ENCODE measurements at places on chromosomes 6 and 20.

GRCh38 chr6:157603314-157603940, 219.6 kb upstream of the SNX9 start:
- H3K4me1 ChIP-seq, result no peaks in the 10 kb centered on the region
- no peak for DNase-seq
- no peak overlapping the region for H3K4me3 ChIP-seq
- no peaks in the 10 kb centered on the region for H3K36me3 ChIP-seq
- H3K27ac ChIP-seq, result no peak overlapping the region

- H3K36me3 ChIP-seq, result no peaks in the 10 kb centered on the region
- H3K4me1 ChIP-seq, result peaks cover 33% of the 10 kb centered on the region
- no peak for DNase-seq
- H3K27me3 ChIP-seq, result no peaks in the 10 kb centered on the region
- H3K4me3 ChIP-seq, result no peak overlapping the region
These were observed 34.2 kb downstream of the JARID2 start for GRCh38 chr6:15280028-15280427.

DNA sequence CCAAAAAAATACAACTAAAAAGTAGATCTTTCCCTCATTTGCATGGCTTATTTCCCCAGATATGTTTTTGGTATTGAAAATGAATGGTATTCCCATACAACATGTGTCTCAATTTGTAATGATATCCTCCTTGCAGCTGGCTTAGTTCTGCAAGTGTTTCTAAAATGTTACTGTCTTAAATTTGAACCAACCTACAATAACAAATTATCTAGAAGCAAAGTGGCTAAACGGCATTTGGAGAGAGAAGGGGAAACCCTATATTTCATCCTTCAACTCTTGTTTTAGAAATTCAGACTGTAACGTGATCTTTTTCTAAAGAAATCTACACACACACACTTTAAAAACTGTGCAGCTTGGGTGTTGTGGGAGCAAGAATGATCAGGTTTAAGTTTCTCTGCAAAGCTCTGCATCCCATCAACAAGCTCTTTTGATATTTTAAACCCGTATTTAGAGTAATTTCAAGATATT, 153.0 kb downstream of the SOBP start:
- no peaks in the 10 kb centered on the region for H3K36me3 ChIP-seq
- H3K27ac ChIP-seq, result no peak overlapping the region
- no peak overlapping the region for H3K4me3 ChIP-seq
- H3K4me1 ChIP-seq, result no peaks in the 10 kb centered on the region
- H3K27me3 ChIP-seq, result no peaks in the 10 kb centered on the region
- no peak for DNase-seq

DNA sequence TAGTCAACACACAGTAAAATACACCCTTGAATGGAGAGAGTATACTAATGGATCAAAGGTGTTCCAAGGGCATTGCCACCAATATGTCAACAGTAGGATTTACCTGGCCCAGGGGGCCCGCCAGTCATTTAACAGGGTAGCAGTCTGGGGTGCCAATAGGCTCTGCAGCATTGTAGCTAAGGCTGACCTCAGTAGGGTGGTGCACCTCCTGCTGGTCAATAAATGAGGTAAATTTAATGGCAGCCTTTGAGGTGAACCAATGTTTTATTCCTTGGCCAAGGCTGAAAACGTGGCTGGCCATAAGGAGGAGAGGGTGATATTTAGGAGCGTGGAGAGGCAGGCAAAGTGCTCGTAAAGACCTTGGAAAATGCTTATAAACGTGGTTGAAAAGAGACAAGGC, 147.2 kb downstream of the RPS12 start:
- no peak for DNase-seq
- no peak overlapping the region for H3K27ac ChIP-seq
- H3K27me3 ChIP-seq, result no peaks in the 10 kb centered on the region
- no peak overlapping the region for H3K4me3 ChIP-seq
- H3K36me3 ChIP-seq, result no peaks in the 10 kb centered on the region

DNA sequence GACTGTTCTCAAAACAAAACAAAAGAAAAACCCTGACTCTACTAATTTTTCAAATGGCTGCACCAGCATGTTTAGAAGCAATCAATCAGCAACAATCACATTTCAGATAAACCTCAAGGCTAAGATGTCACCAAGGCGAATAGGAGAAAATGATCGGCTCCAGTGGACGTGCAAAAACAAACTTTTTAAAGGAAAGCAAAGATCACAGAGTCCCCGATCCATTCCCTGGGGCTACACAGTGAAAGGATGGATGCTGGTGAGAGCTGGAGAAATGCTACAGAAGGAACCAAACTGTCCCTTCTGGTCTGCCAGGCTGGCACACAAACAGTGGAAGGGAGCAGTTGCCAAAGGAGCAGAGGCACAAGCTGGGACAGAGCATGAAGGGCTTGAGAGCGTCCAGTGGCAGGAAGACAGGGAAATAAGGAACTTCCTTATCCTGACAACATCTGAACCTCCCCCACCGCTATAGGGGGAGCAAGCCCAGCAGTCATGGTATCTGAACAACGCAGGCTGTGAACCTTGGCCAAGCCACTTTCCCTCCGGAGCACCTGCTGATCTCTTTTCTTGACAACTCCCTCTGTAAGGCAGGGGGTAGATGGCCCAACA, 73.7 kb upstream of the HIVEP1 start:
- DNase-seq, result no peak
- H3K36me3 ChIP-seq, result no peaks in the 10 kb centered on the region
- H3K27ac ChIP-seq, result no peak overlapping the region
- no peak overlapping the region for H3K4me3 ChIP-seq

GRCh38 chr6:31775184-31775583, 1.9 kb downstream of the VWA7 start:
- no peaks in the 10 kb centered on the region for H3K27me3 ChIP-seq
- H3K36me3 ChIP-seq, result peaks cover 12% of the 10 kb centered on the region
- H3K27ac ChIP-seq, result no peak overlapping the region
- no peak overlapping the region for H3K4me3 ChIP-seq
- H3K4me1 ChIP-seq, result peaks cover 6% of the 10 kb centered on the region

- no peak overlapping the region for H3K4me3 ChIP-seq
- no peaks in the 10 kb centered on the region for H3K27me3 ChIP-seq
- H3K36me3 ChIP-seq, result no peaks in the 10 kb centered on the region
- H3K4me1 ChIP-seq, result peaks cover 20% of the 10 kb centered on the region
- no peak for DNase-seq
These were observed 73.3 kb downstream of the IGF2R start for GRCh38 chr6:160042014-160042773.

GRCh38 chr20:46894579-46894958, at the start of gene EYA2:
Gene EYA2 (plus strand): TSS chr20:46894843. CDS start chr20:46990011, 95,168 bp downstream.
- H3K36me3 ChIP-seq, result no peaks in the 10 kb centered on the region
- peak within 1 kb of the TSS; percentile 17 for H3K27ac ChIP-seq
- H3K27me3 ChIP-seq, result no peaks in the 10 kb centered on the region
- peak; percentile 22 for DNase-seq
- H3K4me1 ChIP-seq, result no peaks in the 10 kb centered on the region
- peak within 1 kb of the TSS; percentile 0 for H3K4me3 ChIP-seq

- no peaks in the 10 kb centered on the region for H3K27me3 ChIP-seq
- no peaks in the 10 kb centered on the region for H3K4me1 ChIP-seq
- no peaks in the 10 kb centered on the region for H3K36me3 ChIP-seq
These were observed 71.6 kb upstream of the DST start for GRCh38 chr6:56714273-56714672.

GRCh38 chr6:63859528-63859927, 223.9 kb downstream of the PHF3 start:
- no peaks in the 10 kb centered on the region for H3K27me3 ChIP-seq
- no peak overlapping the region for H3K27ac ChIP-seq
- H3K4me1 ChIP-seq, result no peaks in the 10 kb centered on the region
- H3K4me3 ChIP-seq, result no peak overlapping the region
- no peaks in the 10 kb centered on the region for H3K36me3 ChIP-seq

- H3K4me3 ChIP-seq, result no peak overlapping the region
- H3K36me3 ChIP-seq, result no peaks in the 10 kb centered on the region
- peaks cover 25% of the 10 kb centered on the region for H3K4me1 ChIP-seq
- H3K27me3 ChIP-seq, result no peaks in the 10 kb centered on the region
These were observed 143.9 kb upstream of the SHLD1 start for GRCh38 chr20:5606350-5606749.

GRCh38 chr6:50681213-50681824, 32.0 kb upstream of the TFAP2D start:
- no peaks in the 10 kb centered on the region for H3K27me3 ChIP-seq
- H3K4me3 ChIP-seq, result no peak overlapping the region
- no peaks in the 10 kb centered on the region for H3K36me3 ChIP-seq
- DNase-seq, result no peak

GRCh38 chr6:148435386-148435785, 92.7 kb downstream of the SASH1 start:
- no peak overlapping the region for H3K27ac ChIP-seq
- H3K4me1 ChIP-seq, result no peaks in the 10 kb centered on the region
- no peak overlapping the region for H3K4me3 ChIP-seq
- no peak for DNase-seq

GRCh38 chr20:36254076-36254475, 17.8 kb downstream of the AAR2 start:
- H3K4me1 ChIP-seq, result no peaks in the 10 kb centered on the region
- H3K4me3 ChIP-seq, result no peak overlapping the region
- no peaks in the 10 kb centered on the region for H3K27me3 ChIP-seq
- H3K36me3 ChIP-seq, result peaks cover 4% of the 10 kb centered on the region
- no peak for DNase-seq

GRCh38 chr6:91240878-91241603, 654.2 kb upstream of the MAP3K7 start:
- no peak overlapping the region for H3K4me3 ChIP-seq
- no peaks in the 10 kb centered on the region for H3K27me3 ChIP-seq
- H3K4me1 ChIP-seq, result no peaks in the 10 kb centered on the region
- H3K27ac ChIP-seq, result no peak overlapping the region
- H3K36me3 ChIP-seq, result no peaks in the 10 kb centered on the region
- DNase-seq, result no peak

DNA sequence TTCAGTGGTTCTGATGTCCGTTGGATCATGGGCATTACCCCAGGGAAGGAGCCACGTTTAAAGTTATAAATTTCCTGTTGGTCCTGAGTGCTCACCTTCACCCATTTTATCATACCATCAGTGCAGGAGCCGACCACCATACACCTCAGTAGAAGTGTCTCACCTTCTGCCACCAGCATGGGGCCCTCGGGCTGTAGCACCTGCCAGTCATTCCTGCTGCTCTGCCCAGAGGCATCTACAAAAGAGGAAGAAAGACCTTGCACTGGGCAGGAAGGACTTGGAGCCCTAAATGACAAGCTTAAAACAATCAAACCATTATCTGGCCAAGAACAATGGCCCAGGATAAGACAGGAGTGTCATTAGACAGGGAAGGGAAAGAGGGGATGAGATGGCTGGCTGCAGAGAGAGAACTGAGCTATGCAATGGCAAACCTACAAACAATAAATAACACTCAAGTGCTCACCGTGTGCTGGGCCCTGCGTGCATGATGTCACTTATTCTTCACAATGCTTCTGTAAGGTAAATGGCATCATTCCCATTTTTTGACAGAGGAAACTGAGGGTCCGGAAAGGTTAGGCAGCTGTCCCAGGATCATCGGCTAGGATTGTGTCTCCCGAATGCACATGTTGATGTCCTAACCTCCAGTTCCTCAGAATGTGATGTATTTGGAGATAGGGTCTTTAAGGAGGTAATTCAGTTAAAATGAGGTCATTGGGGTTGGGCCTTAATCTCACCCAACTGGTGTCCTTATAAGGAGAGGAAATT, 11.2 kb downstream of the SIRPB2 start:
- H3K4me1 ChIP-seq, result no peaks in the 10 kb centered on the region
- H3K27ac ChIP-seq, result no peak overlapping the region
- no peaks in the 10 kb centered on the region for H3K27me3 ChIP-seq
- no peaks in the 10 kb centered on the region for H3K36me3 ChIP-seq
- DNase-seq, result no peak
- no peak overlapping the region for H3K4me3 ChIP-seq

GRCh38 chr20:51473771-51474170, 68.7 kb downstream of the NFATC2 start:
- H3K4me1 ChIP-seq, result no peaks in the 10 kb centered on the region
- H3K27me3 ChIP-seq, result no peaks in the 10 kb centered on the region
- no peak for DNase-seq
- no peak overlapping the region for H3K27ac ChIP-seq
- H3K4me3 ChIP-seq, result no peak overlapping the region

DNA sequence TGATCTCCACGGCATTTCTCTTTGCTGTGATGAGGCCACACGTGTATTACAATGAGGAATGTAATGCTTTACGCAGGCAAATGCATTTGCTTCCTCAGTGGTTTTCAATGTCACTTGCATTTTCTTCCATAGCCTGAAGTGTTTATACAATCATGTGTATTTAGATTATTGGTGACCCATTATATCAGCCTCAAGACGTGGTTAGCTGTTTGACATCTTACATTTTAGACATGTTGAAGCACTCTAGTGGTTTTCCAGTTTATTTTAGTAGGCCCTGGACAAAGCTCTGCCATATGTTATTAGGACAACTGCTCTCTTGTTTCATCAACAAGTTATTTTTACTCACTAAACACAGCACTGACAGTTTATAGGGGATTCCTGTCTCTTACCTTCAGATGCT, 200.4 kb downstream of the UTRN start:
- H3K36me3 ChIP-seq, result peaks cover 38% of the 10 kb centered on the region
- no peaks in the 10 kb centered on the region for H3K4me1 ChIP-seq
- no peak overlapping the region for H3K27ac ChIP-seq
- no peak for DNase-seq
- no peak overlapping the region for H3K4me3 ChIP-seq
- no peaks in the 10 kb centered on the region for H3K27me3 ChIP-seq

DNA sequence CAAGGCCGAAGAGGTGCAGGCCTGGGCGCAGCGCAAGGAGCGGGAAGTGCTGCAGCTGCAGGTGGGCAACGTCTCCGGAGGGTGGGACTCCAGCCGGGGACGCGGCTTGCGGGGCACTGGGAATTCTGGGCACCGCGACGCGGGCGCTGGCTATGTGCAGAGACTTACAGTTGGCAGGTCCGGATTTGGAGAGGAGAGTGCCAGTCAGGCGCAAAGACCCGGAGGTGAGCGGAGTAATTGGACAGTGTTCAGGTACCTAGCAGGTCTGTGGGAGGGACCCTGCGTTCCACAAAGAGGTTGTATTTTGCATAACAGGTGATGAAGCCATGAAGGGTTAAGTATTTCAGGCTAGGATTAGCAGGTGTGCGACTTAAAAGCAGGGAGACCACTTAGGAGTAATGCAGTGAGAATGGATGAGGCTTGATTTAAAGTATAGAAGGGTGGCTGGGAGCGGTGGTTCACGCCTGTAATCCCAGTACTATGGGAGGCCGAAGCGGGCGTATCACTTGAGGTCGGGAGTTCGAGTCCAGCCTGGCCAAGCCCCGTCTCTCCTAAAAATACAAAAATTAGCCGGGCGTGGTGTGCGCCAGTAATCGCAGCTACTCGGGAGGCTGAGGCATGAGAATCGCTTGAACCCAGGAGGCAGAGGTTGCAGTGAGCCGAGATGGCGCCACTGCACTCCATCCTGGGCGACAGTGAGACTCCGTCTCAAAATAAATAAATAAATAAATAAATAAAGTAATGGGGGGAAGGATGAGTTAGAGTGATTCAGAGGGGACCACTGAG, 1.0 kb downstream of the MRPS26 start:
- peaks cover 14% of the 10 kb centered on the region for H3K36me3 ChIP-seq
- peak overlapping the region; percentile 77 for H3K27ac ChIP-seq
- H3K27me3 ChIP-seq, result no peaks in the 10 kb centered on the region
- DNase-seq, result no peak

- no peaks in the 10 kb centered on the region for H3K36me3 ChIP-seq
- DNase-seq, result no peak
- H3K27me3 ChIP-seq, result no peaks in the 10 kb centered on the region
- no peaks in the 10 kb centered on the region for H3K4me1 ChIP-seq
- no peak overlapping the region for H3K4me3 ChIP-seq
- H3K27ac ChIP-seq, result no peak overlapping the region
These were observed 39.6 kb upstream of the CD93 start for GRCh38 chr20:23125625-23126191.

GRCh38 chr6:81384921-81385320, 367.6 kb downstream of the TENT5A start:
- no peaks in the 10 kb centered on the region for H3K36me3 ChIP-seq
- peaks cover 5% of the 10 kb centered on the region for H3K4me1 ChIP-seq
- H3K4me3 ChIP-seq, result no peak overlapping the region

GRCh38 chr6:111399626-111400025, 83.4 kb downstream of the REV3L start:
- H3K36me3 ChIP-seq, result peaks cover 8% of the 10 kb centered on the region
- no peak overlapping the region for H3K27ac ChIP-seq
- H3K27me3 ChIP-seq, result no peaks in the 10 kb centered on the region
- no peak for DNase-seq

Data from pancreas (tissue), 10 donors.